Left renal pelvis (tissue), 4 donors: ENCODE measurements at places on chromosomes 2 and 18. TPM values are rescaled to one million over a fixed set of nuclear protein-coding genes. Genes with fewer than 3 reads are reported as not detected.

Gene EPAS1
- 37.7 TPM for polyA plus RNA-seq

Gene CHST9
- 6.3 TPM for polyA plus RNA-seq

Gene ZNF892
- 5.0 TPM for polyA plus RNA-seq

- no peak for DNase-seq
These were observed 9.9 kb upstream of the CNDP2 start for GRCh38 chr18:74486119-74486849.

Gene SLC5A7
- polyA plus RNA-seq = 2.6 TPM

GRCh38 chr2:175187378-175187777 lies 5.9 kb upstream of the ATP5MC3 start:
- DNase-seq = no peak

Gene HOXD8
- polyA plus RNA-seq = 42.2 TPM

- DNase-seq = no peak
These were observed 135.1 kb downstream of the RIT2 start for GRCh38 chr18:42980426-42980825.

DNA sequence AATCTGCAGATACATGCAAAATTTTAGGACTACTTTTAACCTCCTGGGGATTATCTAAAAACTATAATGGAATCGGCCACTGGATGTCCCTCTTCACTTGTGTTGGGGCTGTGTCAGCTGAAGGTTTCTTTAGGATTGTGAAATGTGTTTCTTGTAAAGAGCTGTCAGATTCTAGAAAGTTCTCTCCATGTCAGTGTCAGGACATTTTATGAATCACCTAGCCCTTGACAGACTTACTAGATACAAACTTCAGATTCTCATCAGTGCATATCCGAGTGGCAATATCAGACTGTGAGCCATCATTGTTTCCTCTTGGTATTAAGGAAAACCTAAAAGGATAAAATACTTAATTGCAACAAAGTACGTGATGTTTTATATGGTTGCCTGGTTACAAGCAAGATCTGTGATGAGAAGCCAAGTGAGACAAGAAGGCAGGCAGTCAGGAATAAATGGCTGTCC lies 107.3 kb downstream of the CPS1 start:
- DNase-seq = peak; percentile 10
